ENCODE measurements at places on chromosomes 11 and 22.
A peak's percentile ranks its signal among the peaks of the same experiment; 100 is the strongest.

DNA sequence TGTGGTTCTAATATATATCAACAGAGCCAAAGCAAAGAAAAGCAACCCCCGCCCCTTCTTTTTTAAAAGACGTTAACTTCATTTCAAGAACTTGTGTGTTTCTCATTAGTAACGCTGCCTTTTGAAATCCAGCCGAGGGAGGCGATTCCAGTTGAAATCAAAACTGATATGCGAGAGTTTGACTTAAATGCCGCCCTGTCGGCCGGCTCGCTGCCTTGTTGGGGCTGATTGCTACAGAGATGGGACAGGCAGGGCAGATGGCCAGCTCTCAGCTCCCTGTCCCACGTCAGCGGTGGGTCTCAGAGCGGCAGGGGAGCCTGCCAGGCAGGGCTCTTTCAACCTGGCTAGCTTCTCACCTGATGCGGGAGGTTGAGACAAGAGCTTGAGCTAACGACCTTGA is 51.9 kb upstream of the ALX4 start:
- no peak for DNase-seq

DNA sequence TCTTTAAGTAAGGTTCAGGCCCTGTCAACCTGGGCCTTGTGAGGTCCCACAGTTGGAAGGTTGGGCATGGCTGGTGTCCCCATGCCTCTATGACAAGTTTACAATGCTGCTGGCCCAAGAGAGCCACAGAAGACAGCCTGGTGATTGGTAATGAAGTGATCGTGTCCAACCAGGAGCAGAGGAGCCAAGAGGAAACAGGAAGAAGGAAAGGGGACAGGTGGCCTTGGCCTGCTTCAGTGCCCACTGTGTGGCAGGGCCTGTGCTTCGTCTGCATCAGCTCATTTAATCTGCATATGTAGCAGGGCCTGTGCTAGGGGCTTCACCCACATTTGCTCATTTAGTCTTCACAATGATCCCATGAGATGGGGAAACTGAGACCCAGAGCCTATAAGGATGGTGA is 42.1 kb upstream of the CSNK2A3 start:
- no peak for DNase-seq

DNA sequence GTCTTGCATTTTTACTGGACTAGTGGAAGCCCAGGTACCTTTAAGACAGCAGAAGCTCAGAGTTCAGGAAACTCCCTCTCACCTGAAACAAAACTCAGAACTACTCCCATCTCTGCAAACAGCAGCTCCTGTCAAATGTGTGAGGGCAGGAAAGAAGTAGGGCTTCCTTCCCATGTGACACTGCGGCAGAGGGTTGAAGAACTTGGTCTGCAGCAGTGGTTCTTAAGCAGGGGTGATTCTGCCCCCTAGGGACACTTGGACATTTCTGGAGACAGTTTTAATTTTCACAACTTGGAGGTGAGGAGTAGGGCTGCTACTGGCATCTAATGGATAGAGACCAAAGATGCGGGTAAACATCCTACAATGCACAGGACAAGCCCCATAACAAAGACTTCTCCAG is 63.4 kb downstream of the RCN1 start:
- DNase-seq = no peak

DNA sequence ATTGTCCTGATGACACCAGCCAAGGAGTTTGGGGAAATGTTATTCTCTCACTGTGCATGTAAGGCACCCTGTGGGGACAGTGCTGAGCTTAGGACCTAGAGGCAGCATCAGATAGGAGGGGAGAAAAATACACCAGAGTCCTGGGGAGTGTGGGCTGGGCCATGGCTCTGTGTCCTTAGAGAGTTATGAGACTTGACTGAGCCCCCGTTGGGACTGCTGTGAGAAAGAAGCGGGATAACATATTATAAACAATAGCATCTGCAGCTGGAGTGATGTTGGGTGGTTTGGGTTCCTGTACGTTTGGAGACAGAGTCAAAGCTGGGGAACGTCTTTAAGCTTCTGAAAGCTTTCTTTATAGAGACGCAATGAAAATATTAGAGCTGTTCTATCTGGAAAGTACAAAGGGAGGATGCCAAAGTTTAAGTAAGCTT is 90.9 kb upstream of the CRTAM start:
- DNase-seq = no peak

GRCh38 chr22:48576333-48577013 is 1251.2 kb downstream of the BRD1 start:
- DNase-seq = no peak

- no peak for DNase-seq
Observed at GRCh38 chr11:110838808-110839207, 126.6 kb upstream of the ARHGAP20 start.

DNA sequence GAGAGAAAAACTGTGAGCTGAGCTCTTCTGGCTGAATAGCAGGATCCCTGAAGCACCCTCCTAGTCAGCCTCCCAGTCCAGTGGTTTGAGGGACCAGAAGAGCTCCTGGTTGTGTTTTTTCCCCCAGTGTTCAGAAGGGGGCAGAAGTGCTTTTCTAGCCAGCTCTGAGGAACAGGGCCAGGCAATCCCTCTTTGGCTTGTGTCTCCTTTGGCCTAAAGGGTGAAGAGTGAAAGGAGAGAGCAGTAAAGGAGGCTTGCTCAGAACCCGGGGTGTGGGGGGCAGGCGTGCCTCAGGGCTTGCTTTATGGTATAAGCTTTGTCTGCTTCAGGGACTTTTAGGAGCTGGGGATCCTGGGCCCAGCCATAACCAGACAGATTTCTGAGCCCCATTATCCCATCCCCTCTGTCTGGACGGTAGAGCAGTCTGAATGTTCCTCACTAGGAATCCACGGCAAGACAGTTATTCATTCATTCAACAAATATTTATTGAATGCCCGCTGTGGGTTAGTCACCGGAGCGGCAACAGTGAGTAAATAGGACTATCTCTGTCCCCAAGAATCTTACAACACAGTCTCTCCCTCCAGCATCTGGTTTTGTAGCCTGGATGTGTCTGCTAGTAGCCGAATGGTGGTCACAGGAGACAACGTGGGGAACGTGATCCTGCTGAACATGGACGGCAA is 14.5 kb downstream of the ACP2 start:
- no peak for DNase-seq

DNA sequence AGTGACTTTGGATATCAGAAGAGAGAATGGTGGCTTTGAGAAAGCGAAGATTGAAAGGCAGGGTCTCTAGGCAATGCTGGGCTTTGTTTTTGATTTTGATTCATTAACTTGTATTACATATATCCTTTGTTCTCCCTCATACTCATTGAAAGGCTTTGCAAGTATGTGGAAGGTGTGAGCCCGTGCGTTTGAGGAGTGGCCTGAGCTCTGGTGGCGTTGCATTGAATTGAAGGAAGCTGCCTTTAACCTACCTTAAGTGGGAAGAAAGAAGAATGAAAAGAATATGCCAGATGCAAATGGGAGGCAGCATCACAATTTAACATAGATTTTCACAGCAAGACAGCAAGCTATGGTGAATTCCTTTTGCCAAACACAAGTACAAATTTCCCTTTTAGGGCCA is 6.7 kb downstream of the MMP7 start:
- no peak for DNase-seq

GRCh38 chr22:20187777-20188566 is 37.1 kb upstream of the CCDC188 start:
- DNase-seq = no peak

DNA sequence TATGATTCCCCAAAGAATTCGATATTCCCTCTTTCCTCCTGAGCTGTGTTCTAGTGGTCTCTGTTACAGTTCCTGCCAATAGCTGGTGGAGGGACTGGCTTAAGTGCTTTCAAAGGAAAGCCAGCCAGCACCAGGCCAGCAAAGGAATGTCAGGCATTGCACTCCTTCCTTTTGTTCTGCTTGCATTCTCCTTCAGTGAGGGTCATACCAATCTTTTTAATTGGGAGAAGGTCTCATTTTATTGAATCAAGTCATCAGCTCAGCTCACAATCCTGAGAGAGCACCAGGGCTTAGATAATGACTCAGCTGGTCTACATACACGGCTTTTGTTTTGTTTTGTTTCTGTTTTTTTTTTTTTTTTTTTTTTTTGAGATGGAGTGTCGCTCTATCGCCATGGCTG is 222.9 kb downstream of the NAV2 start:
- no peak for DNase-seq

DNA sequence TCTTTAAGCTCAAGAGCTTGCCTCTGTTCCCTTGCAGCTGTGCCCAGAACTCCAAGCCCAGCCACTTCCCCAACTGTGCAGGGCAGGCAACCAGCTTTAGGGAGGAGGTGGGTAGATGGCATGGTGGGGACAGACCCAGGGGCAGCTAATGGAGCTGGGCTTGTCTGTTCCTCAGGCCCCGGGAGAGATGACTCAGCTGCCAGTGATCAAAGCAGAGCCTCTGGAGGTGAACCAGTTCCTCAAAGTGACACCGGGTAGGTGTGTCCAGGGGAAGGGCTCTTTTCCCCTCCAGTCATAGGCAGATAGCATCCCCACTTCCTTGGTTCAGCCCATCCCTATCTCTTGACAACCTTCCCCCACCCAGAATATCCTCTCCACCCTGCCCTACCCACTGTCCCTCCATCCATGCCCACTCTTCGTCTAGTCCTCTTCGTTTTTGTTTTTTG is 32.4 kb downstream of the CREB3L1 start:
- no peak for DNase-seq

DNA sequence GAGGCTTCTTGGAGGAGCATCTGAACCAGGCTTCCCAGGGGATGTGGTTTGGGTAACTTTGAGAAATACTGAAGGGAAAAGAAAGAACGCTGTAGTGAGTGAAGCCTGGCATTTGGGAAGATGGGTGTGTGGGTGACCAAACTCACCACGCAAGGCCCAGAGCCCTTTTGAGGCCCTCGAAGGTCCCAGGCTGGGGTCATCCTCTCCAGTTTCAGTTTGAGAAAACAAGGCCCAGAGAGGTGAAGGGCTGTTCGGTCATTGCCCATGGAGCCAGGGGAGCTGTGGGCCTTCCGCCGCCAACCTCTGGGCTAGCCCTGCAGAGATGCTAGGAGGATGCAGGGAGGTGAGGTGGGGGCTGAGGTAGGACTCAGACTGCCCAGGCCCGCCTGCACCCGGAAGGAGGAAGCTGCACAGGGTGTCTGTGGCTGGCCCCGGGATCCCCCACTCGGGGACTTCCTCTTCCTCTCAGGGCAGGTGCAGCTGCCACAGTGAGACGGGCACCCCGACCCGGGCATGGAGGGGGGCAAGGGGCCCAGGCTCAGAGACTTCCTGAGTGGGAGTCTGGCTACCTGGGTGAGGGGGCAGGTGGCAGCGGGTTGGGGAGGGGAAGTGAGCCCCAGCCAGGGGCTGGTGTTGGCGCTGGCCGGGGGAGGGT is at the start of gene CCDC88B:
CCDC88B (plus strand) TSS at position 451 of the 655 bp plus-strand sequence; CDS start at position 514, 63 bp downstream.
- peak; percentile 70 for DNase-seq

GRCh38 chr11:94576306-94576705 is 9.1 kb downstream of the PIWIL4 start:
- no peak for DNase-seq

DNA sequence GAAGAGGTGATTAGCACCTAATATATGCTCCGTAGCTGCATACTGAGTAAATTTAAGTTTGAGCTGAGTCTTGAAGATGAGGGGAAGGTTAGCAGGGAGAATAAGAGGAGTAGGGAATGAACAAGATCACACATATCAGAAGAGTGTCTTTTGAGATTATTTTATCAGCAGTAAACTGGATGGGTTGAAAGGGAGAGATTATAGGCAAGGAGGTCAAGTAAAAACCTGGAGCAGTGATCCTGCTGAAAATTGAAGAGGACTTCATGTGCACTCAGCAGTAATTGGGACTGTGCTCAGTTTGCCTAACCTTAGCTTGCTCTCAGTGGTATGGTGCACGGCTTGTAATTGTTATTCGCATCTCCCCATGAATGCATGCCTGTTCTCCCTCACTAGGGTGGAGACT is 79.5 kb upstream of the PICALM start:
- no peak for DNase-seq

DNA sequence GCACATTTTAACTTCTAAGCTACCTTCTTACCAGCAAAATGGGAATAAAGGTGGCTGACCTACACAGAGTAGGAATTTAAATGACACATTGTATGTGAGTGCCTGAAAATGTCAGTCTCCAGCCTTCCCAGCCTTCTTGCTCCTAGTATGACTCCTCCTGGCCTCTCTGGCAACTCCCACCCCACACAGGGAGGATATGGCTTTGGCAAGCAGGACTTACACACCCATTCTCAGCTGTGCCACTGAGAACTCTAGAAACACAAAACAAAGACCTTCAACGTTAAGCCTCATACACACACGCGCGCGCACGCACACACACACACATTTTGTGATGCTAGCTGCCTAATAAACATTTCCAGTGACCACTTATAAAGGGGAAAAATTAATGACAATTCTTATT is 65.8 kb downstream of the PACSIN2 start:
- DNase-seq = no peak

GRCh38 chr11:130526846-130527245 is 78.4 kb downstream of the ADAMTS15 start:
- no peak for DNase-seq

DNA sequence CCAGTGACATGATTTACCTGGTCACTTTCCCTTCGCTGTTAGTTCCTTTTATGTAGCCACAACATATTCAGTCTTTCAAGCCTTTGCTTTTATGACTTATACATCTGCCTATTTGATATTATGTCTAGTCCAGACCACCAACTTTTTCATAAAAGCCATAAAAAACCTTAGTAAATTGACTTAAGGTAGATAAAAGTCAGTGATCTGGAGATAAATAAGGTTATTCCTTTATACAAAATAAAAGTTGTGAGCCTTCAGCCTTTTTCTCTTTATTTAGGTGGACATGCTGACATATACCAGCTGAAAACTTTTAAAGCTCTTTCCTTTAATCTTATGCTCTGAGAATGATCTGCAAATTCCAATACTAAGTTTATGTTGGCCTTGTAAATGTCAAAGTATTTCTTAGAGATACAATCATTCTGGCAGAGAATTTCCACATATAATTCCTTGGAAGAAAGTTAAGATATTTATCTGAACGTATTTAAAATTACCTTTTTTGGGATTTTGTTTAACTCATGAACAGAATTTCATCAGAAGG is 690.4 kb upstream of the CHORDC1 start:
- no peak for DNase-seq

- no peak for DNase-seq
Observed at GRCh38 chr11:60357771-60358170, 20.6 kb upstream of the MS4A7 start.

- no peak for DNase-seq
Observed at GRCh38 chr22:44211256-44211945, 30.7 kb downstream of the PARVG start.

DNA sequence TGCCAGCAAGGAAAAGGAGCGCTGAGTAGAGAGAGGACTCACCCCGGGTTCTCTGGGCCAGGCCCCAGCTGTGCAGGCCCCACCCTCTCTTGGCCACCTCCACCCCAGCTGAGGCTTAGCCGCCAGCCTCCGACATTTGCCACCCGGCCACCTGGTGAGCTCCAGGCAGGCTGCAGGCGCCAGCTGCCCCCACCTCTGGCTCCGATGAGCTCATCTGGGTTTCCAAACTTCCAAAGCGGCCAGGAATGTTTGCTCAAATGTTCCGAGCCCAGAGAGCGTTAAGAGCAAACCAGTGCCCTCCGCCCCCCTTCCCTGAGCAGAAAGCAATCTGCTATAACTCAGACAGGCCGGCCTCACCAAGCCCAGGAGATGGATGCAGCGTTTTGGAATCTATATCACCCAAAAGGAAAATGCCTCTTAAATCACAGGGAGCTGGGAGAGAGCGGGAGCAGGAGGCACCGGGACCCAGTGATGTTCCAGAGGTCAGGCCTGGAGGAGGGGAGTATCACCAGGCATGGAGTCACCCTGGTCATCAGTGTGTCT is 9.1 kb upstream of the MN1 start:
- no peak for DNase-seq

- no peak for DNase-seq
Observed at GRCh38 chr11:65586676-65587075, 8.9 kb downstream of the KCNK7 start.

GRCh38 chr11:27158456-27159334 is 118.1 kb downstream of the BBOX1 start:
- no peak for DNase-seq

GRCh38 chr22:50529897-50530579 is at the start of gene TYMP:
Gene TYMP (minus strand): TSS chr22:50530012. CDS start chr22:50529709, 303 bp downstream.
- no peak for DNase-seq

All from stimulated activated CD4-positive, alpha-beta T cell treated with anti-CD3 and anti-CD28 coated beads, TNF-alpha, amount 100 ng/mL, for 1 hour (primary cell).